Esophagus squamous epithelium (tissue), 5 donors: ENCODE measurements at places on chromosomes 6 and 20.

GRCh38 chr6:152309648-152310047, 327.5 kb downstream of the SYNE1 start:
- DNase-seq = no peak

GRCh38 chr6:71034563-71035345, 77.9 kb upstream of the B3GAT2 start:
- DNase-seq = no peak

- no peak for DNase-seq
Measured at GRCh38 chr20:39289831-39290230, 327.7 kb downstream of the DHX35 start.

DNA sequence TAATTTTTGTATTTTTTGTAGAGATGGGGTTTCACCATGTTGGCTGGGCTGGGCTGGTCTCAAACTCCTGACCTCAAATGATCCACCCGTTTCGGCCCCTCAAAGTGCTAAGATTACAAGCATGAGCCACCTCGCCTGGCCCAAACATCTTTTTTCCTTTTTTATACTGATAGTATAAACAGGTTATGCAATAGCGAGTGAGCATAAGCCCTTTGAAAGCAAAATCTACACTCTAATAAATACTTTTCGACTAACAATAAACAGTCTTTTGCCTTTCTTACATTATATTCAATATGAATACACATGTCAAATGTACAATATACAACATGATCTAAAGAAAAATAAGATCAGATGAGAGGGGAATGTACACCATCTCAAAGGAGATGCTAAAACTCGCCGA, 38.7 kb downstream of the KIF13A start:
- DNase-seq = no peak

GRCh38 chr6:4322846-4323309, 187.5 kb upstream of the ECI2 start:
- no peak for DNase-seq

DNA sequence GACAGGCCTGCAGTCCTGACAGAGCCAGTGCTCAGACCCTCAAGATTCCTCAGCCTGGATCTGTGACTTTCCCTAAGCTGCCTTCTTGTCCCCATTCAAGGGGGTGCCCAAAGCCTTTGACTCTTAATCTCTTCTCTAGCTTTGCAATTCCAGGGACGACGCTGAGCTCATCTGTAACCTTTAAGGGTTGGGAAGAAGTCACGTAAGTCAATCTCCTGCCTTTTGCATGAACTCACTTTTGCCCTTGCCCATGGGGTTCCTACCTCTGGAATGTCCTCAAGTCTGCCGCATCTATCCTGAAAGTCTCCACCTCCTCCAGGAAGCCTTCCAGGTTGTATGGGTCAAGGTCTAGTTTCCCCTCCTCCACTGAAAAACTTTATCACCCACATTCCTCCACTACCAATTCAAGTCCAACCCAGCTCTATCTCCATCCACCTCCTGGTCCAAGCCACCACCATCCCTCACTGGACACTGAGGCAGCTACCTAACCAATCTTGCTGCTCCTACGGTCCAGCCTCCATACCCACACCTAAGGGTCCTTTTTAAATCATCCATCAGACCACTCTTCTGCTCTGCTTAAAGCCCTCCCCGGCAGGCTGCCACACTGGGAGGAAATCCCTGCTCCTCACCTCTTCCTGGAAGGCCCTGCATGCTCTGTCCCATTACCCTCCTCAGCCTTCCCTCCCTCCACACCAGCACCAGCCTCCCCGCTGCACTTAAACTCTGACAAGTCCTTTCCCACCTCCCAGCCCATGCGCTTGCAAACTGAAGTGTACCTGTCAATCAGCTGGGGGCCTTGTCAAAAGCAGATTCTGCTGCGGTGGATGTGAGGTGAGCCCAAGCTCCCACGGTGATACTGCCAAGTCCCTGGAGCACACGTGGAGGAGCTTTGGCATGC, 29.7 kb downstream of the PREX1 start:
- DNase-seq = no peak

GRCh38 chr6:38503960-38504682, 135.6 kb downstream of the BTBD9 start:
- DNase-seq = no peak

DNA sequence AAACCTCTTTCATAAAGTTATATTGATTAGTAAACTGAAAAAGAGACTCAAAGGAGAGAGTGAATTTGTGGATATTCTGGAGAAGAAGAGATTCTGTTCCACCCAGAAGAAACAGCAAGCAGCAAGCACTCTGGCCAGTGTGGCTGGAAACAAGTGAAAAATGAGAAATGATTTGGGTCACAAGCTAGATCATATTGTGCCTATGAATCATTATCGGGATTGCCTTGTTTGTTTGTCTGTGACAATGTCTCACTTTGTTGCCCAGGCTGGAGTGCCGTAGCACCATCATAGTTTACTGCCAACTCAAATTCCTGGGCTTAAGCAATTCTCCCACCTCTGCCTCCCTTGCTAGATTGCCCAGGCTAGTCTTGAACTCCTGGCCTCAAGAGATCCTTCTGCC, 106.5 kb upstream of the LOC128125822 start:
- no peak for DNase-seq

- no peak for DNase-seq
Measured at GRCh38 chr20:19849341-19850197, 91.5 kb downstream of the RIN2 start.

DNA sequence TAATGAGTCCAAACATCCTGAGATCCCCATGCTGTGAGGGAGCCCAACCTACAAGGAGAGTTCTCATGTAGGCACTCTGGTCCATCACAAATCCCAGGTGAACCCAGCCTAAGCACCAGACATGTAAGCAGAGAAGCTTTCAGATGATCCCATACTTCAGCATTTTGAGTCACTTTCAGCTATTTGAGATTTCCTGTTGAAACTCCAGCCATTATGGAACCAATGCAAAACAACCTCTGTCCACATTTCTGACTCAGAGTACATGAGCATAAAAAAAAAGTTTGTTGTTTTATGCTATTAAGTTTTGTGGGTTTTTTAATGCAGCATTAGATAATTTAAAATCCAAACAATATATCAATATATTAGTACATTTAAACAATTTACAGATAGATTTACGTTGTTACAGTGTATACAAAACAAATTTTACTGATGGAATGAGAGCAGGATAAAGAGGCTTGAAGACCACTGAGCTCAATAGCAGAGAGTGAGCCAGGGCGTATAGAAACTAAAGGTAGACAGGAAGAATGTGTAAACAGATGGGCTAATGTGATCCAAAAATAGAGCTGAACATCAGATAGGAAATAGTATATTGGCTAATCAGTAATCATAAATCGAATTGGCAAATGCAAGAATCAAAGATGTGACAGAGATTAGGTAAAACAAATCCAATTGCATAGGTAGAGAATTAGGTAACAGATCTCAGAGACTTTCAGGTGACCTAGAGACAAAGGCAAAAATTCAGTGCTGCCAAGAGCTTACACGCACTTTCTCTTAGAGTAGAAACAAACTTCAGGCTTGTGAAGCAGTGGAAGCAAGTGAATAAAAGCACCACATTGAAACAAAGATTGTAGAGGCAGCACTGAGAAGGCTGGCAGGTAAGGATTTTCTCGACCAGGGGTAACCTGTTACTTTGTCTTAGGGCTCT, 36.2 kb upstream of the PLCB1 start:
- DNase-seq = no peak

- DNase-seq = no peak
Measured at GRCh38 chr6:21846541-21847451, 253.2 kb downstream of the SOX4 start.
